ENCODE measurements at places on chromosomes 12 and 14.

DNA sequence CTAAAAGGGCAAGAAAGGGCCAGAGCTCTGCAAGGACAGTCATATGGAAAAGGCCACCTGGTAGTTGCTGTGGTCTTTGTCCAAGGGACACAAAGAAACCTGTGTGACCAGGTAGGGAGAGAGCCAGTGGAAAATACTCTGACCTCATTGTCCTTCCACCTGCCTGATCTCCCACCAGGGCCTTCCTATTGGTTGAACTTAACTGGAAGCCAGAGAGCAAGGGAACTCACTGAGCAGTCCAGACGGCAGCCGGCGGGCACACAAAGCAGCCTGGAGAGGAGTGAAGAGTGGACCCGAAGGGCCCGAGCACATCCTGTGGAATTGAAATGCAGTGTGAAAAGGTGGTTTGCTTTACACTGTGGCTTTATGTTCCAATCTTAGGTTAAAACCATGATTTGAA, 120.7 kb downstream of the SLC25A21 start:
- H3K36me3 ChIP-seq, result no peaks in the 10 kb centered on the region
- no peak overlapping the region for H3K4me3 ChIP-seq
- H3K27ac ChIP-seq, result no peak overlapping the region
- no peaks in the 10 kb centered on the region for H3K27me3 ChIP-seq
- no peak for DNase-seq

GRCh38 chr12:75744607-75745256, 233.3 kb upstream of the KRR1 start:
- H3K36me3 ChIP-seq, result no peaks in the 10 kb centered on the region
- H3K4me3 ChIP-seq, result no peak overlapping the region
- no peak overlapping the region for H3K27ac ChIP-seq
- no peaks in the 10 kb centered on the region for H3K4me1 ChIP-seq
- no peaks in the 10 kb centered on the region for H3K27me3 ChIP-seq

DNA sequence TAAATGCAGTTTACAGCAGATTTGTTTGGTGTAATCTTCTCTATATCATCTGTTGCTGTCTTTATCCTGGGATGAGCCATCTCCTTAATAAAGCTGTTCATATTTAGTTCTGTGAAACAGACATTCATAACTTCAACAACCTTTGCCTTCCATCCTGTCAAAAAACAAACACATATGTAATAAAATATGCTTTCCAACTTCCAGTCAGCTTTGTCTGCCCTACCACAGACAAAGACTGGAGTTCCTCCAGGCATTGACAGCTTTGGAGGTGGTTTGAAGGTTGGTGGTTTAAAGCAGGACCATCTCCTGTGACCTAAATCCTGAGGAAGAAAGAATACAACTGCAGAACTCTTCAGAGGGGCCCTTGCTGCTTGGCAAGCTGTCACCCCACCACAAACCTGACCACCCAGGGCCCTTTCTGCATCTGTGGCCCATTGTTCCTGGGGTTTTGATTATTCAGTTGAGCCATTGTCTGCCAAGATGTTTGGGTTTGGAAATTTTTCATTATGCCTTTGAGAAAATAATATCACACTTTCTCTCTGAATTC, 28.2 kb upstream of the PTGR2 start:
- DNase-seq, result no peak
- no peaks in the 10 kb centered on the region for H3K27me3 ChIP-seq
- H3K4me1 ChIP-seq, result no peaks in the 10 kb centered on the region
- H3K4me3 ChIP-seq, result no peak overlapping the region
- no peak overlapping the region for H3K27ac ChIP-seq

- H3K4me3 ChIP-seq, result no peak overlapping the region
- H3K4me1 ChIP-seq, result no peaks in the 10 kb centered on the region
- no peak for DNase-seq
- no peaks in the 10 kb centered on the region for H3K36me3 ChIP-seq
- H3K27ac ChIP-seq, result no peak overlapping the region
- H3K27me3 ChIP-seq, result peaks cover 6% of the 10 kb centered on the region
These were observed 11.7 kb downstream of the FBXL14 start for GRCh38 chr12:1582709-1583050.

GRCh38 chr12:85804663-85805062, 31.5 kb downstream of the RASSF9 start:
- no peak overlapping the region for H3K4me3 ChIP-seq
- H3K36me3 ChIP-seq, result no peaks in the 10 kb centered on the region
- H3K4me1 ChIP-seq, result no peaks in the 10 kb centered on the region
- H3K27ac ChIP-seq, result no peak overlapping the region

- H3K27me3 ChIP-seq, result no peaks in the 10 kb centered on the region
- DNase-seq, result no peak
- H3K4me1 ChIP-seq, result peaks cover 3% of the 10 kb centered on the region
- H3K36me3 ChIP-seq, result no peaks in the 10 kb centered on the region
These were observed 104.0 kb upstream of the EIF5 start for GRCh38 chr14:103230021-103230420.

- no peaks in the 10 kb centered on the region for H3K4me1 ChIP-seq
- H3K4me3 ChIP-seq, result no peak overlapping the region
- H3K27ac ChIP-seq, result no peak overlapping the region
- H3K36me3 ChIP-seq, result no peaks in the 10 kb centered on the region
- no peaks in the 10 kb centered on the region for H3K27me3 ChIP-seq
These were observed 219.8 kb downstream of the SLC41A2 start for GRCh38 chr12:104738331-104738730.

DNA sequence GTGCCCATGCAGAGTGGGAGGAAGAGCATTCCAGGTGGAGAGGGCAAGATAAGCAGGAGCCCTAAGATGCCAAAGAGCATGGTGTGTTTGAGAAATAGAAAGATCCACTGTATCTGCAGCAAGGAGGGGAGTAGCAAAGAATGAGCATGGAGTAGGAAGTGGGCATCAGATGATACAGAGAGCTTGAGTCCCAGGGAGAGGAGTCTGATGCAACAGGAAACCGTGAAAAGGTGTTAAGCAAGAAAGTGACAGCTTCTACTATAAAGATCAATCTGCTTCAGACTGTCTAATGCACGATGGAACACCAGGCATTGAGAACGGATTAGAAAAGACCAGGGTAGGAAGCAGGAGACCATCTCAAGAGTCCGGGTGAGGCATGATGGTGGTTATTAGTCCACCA, 12.3 kb upstream of the GPRC5D start:
- no peak overlapping the region for H3K4me3 ChIP-seq
- H3K36me3 ChIP-seq, result no peaks in the 10 kb centered on the region
- H3K4me1 ChIP-seq, result no peaks in the 10 kb centered on the region
- no peaks in the 10 kb centered on the region for H3K27me3 ChIP-seq
